Cerebellum (tissue), 4 donors: ENCODE measurements at places on chromosomes 7 and 10. TPM values are rescaled to one million over a fixed set of nuclear protein-coding genes. Genes with fewer than 3 reads are reported as not detected.

GRCh38 chr7:81004098-81004497 lies 85.2 kb upstream of the SEMA3C start:
- DNase-seq, result no peak

CCDC6 gene
- total RNA-seq, result 35.4 TPM

TMEM236 gene
- total RNA-seq, result 0.18 TPM

- no peak for DNase-seq
Measured at GRCh38 chr10:53223851-53224250, 451.3 kb upstream of the MBL2 start.

DPYSL4 gene
- total RNA-seq, result 44.5 TPM

FANK1 gene
- 4.4 TPM for total RNA-seq

DNA sequence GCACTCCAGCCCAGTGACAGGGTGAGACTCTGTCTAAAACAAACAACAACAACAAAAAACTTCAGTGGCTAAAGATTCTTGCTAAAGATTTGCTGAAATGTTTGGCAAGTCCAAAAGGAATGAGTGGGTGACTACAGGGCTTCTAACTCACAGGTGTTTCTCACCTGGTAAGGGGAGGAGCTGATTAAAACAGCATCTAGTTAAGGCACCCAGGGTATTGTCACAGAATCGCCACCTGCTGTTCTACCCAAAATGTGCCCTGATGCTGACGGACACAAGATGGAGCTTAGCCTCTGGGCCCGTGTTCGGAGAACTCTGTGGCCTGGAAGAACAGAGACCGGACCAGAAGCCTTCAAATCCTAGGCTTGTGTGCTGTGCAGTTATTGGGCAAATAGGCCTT lies 336.0 kb upstream of the GALNT17 start:
- no peak for DNase-seq

DNA sequence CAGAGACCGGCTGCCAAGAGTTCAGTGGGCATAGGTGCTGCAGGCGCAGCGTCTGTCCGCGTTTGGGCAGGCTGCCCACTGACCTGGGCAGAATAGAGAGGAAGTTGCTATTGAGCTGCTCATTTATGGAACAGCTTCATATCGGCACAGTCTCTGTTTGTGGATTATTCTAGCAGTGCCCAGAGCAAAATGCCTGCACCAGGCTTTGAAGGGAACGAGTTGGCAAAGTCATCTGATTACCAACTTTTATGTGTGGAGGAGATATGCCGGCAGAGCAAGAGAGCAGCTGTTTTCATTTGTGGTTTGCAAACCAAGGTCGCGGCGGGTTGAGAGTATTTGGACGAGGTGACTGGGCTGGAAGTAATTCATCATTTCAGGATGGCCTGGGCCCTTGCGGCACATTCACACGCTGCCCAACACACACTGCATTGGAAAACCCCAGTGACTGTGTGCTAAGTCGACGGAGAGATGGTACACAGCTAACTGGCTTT lies 228.5 kb downstream of the TCERG1L start:
- peak; percentile 34 for DNase-seq

DNA sequence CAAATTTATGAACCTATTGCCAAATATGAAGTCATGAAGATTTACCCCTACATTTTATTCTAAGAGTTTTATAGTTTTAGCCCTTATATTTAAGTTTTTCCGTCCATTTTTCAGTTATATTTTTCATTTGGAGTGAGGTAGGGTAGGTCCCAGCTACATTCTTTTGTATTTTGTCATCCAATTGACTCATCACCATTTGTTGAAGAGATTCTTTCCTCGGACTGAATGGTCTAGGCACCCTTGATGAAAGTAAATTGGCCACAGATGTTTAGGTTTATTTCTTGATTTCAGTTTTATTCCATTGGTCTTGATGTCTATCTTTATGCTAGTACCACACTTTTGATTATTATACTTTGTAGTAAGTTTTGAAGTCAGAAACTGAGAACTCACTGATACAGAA lies 22.7 kb downstream of the CYP2C19 start:
- no peak for DNase-seq

H2BK1 gene
- total RNA-seq, result not detected

- no peak for DNase-seq
Measured at GRCh38 chr7:100629117-100629716, 12.1 kb downstream of the TFR2 start.
